ENCODE measurements at places on chromosomes 1 and 21.
A peak's percentile ranks its signal among the peaks of the same experiment; 100 is the strongest.

- no peak for DNase-seq
Measured at GRCh38 chr1:213523781-213524398, 463.9 kb upstream of the PROX1 start.

DNA sequence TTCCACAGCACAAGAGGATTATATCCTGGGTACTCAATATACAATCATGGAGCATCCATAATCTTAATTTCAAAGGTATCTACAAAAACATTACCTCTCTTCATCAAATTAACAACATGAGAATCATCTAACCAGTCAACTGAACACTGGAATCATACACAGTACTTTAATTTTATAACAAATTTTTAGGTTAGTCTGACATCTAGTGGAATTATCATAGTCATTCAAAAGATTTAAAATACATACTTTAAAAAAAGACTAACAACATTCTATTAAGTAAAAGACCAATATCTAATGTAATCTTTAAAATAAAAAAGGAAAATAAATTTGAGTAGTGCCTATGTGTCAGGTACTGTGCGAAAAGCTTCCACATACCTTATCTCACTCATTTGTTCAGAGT lies 16.8 kb upstream of the SH3GLB1 start:
- no peak for DNase-seq

DNA sequence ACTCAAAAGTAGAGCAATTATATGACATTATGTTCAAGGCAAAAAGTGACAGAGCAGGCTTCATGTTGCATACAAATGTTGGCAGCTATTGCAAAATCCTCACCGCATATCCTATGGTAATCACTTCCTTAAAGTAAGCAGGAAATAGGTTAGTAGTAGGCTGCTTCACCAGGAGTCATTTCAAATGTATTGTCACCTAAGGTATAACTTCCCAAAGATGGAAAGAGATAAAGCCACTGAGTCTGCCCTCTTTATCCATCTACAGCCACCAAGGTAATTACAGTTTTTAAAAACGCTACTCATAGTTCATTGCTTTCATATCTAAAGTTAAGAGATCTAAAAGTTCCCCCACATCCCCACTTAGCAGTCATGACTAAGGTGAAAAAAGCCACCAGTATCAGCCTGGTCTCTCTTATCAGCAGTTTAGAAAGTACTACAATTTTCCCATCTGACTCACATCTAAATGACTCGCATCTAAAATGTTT lies 31.6 kb upstream of the UBE2U start:
- DNase-seq, result no peak

- no peak for DNase-seq
Measured at GRCh38 chr1:37083603-37084002, 49.3 kb upstream of the GRIK3 start.

- no peak for DNase-seq
Measured at GRCh38 chr1:4796161-4797015, 142.0 kb downstream of the AJAP1 start.

DNA sequence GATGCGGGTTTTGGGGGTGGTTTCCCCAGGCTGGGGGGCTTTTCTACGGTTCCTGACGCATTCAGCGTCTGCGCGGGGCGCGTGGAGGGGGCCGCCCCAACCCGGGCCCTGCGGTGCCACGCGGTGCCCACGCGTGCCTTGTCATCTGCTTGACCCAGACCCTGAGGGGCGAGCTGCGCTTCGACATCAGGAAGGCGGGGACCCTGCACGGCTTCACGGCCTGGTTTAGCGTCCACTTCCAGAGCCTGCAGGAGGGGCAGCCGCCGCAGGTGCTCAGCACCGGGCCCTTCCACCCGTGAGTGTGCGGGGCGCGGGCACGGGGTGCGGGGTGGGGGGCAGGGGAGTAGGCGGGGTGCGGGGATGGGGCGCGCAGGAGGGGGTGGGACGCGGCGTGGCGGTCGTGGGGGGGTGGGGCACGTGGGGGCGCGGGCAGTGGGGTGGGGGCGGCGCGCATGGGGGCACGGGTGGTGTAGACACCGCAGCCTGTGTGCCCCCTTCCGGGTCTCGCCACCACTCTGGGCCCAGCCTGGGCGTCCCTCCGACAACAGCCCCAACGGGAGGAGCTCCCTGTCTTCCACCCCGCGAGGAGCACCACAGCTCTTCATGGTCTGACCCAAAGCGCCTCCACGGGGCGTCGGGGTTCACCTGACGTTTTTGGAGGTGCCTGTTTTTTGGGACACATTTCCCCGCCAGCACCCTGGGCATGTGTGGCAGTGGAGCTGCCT lies 26.3 kb downstream of the PRMT2 start:
- DNase-seq, result no peak

- DNase-seq, result no peak
Measured at GRCh38 chr1:45423906-45424678, 66.9 kb downstream of the TESK2 start.

DNA sequence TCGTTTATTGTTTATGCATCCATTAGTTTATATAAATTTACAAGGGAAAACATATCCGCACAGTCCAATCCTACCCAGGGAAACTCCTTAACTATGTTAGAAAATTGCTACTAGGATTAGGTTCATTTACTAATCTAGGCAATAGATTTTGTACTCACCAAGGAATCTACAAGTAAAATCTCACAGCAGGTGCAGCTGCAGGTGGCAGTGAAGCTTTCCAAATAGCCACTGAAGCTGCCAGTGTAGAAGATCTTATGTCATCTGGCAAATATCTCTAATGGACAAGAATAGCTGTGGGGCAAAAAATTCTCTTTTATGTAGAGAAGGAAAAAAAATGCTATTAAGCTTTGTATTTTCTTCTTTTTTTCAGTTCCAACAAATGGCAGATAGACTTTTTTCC lies 963.4 kb upstream of the ADGRL4 start:
- DNase-seq, result no peak

GRCh38 chr1:153956997-153957715 lies 1.3 kb downstream of the CRTC2 start:
- no peak for DNase-seq

- no peak for DNase-seq
Measured at GRCh38 chr1:4564051-4564450, 90.4 kb upstream of the AJAP1 start.

- DNase-seq, result no peak
Measured at GRCh38 chr1:29200906-29201594, 19.4 kb upstream of the SRSF4 start.

DNA sequence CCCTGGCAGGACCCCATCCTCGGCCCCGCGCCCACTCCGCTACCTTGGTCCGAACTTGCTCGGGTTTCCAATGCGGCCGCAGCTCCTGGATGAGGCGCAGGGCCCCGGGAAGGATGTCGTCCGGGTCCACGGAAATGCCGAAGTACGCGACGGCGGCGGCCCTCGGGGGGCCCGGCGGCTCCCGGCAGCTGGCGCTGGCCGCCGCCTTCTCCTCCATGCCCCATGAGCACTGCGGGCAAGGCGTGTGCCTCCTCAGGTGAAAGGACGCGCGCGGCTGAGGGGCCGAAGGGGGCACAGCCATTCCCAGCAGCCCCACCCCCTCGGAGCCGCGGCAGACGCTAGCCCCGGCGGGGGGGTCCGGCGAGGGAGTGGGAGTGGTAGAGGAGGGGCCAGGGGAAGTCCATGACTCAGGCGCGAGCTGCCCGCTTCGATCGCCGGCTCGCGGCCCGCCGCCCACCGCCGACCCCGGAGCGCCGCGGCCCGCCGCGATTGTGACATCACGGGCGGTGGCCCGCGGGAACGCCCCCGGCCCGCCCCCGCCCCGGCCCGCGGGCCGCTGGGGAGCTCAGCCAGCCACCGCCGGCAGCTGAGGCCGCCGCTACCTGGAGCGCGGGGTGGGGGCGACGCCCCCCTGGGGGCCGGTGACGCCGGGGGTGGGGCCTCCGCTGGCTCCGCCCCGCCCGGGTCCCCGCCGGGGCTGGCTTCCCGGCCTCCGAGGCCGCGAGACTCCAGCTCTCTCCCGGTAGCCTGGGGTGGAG lies at the start of gene ETNK2:
Gene ETNK2 (minus strand): TSS at position 493 of the 758 bp plus-strand sequence. CDS start 192 bp downstream, at position 301.
- peak; percentile 60 for DNase-seq

DNA sequence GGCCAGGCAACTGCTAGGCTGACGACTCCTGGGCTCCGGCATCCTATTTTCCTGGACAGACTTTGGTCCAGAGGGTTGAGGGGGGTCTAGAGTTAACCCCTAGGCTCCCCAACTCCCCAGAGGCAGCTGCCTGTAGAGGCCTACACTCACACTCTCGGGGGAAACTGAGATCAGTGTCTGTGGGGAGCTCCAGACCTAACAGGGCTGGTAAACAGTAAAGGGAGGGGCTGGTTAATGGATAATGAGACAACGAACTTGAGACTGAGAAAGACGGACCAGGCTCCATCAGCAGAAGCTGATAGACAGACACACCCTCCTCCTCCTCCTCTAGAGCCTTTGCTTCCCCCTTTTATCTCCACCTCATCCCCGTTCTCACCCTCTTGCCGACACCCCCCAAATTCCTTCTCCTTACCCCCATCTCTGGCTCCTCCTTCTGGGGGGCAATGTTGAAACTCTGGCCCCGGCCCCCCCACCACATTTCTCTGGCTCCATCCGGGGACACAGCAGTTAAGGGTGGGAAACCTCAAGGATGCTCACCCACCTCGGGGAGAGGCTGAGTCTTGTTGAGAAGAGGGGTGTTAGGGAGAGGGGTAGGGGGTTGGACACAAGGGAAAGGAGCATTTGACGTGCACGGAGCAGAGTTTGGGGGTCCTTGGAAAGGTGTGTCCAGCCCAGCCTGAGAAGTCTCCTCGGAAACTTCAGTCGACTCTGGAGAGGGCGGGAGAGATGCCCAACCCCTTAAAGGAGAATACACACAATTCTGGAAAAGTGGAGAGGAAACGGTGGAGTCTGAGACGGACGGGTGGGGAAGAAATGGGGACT lies at the start of gene MTMR11:
Gene MTMR11 (minus strand): TSS at position 710 of the 822 bp plus-strand sequence. CDS start 232 bp downstream, at position 478.
- DNase-seq, result peak; percentile 74

- no peak for DNase-seq
Measured at GRCh38 chr1:71785450-71785849, 496.9 kb downstream of the NEGR1 start.

GRCh38 chr1:109027841-109028240 lies 14.1 kb downstream of the WDR47 start:
- DNase-seq, result no peak

- DNase-seq, result no peak
Measured at GRCh38 chr1:42201986-42202385, 37.4 kb upstream of the GUCA2A start.

- DNase-seq, result no peak
Measured at GRCh38 chr1:41371630-41372599, 10.7 kb downstream of the FOXO6 start.

DNA sequence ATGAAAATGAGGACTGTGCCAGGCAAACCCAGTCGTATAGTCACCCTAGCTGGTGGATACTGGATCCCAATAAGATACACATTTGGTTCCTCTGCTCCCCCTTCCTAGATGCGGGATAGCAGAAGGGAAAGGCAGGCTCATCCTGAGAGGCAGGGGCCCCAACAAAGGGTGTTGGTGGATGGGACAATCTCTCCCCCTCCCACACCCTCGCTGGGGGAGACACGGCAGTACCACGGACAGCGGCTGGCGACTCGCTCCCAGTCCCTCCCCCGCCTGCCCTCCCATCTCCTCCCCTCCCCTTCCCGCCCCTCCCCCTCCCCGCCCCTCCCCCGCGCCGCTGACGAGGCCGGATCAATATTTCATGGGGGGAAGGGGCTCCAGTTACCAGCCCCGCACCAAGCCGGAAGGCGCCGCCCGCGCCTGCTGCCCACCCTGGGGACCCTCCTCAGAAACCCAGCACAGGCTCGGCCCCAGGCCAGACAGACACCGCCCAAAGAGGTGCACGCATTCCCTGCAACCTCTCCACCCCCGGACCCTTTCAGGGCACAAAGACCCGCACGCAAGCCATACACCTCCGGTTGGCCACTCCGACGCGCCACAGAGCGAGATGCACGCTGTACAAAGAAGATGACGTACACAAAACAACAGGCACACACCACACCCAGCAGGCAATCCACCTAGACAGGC lies 11.5 kb downstream of the RIMS3 start:
- no peak for DNase-seq

DNA sequence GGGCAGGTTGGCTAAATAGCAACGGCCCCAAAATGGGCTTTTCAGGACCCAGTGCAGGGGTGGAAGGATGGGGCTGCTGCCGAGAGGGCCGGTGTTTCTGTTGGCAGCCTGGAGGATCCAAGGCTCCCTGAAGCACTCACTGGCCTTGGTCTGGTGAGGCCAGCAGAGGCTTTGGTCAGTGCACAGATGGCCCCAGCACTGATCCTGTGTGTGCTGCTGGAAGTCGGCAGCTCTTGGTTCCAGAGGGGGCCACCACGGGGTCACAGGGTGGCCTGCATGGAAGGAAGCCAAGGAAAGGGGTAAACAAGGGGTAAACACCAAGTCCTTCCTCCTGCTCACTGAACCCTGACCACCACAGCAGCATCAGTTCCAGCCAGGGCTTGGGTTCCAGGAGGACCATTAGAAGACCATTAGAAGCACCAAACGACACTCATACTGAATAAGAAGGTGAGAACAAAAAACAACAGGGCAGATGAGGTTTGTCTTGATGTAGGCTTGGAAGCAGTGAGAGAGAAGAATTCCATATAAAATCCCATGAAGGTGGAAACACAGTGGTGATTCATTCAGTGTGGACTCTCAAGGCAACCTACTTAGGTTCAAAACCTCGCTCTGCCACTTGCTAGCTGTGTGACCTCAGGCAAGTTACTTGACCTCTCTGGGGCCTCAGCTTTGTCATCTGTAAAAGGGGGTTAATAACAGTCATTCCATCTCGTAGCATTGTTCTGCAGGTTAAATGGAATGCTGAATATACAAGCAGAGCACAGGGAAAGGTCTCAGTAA lies 184.5 kb downstream of the RUNX1 start:
- DNase-seq, result no peak

DNA sequence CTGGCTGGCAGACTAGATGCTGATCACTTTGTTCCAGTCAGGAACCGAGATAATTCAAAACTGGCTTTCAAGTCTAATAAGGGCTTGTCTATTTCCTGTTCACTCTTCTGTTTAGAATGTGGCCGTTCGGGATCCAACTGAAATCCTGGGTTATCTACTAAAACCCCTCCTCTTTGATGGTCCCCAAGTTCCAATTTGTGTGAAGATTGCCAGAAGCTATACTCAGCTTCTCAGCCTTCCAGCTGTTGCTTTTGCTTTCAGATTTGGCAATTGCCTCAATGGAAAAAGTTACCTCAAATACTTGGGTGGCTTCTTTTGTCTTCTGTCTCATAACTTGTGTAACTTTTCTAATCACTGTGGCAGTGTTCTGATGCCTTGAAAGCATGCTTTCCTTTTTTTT lies 43.7 kb downstream of the BTBD8 start:
- no peak for DNase-seq

GRCh38 chr1:2533365-2533764 lies 3.3 kb upstream of the HES5 start:
- no peak for DNase-seq

- DNase-seq, result no peak
Measured at GRCh38 chr1:9200441-9200840, 34.1 kb upstream of the H6PD start.

- no peak for DNase-seq
Measured at GRCh38 chr21:42724226-42724920, 71.0 kb downstream of the PDE9A start.
